Right ventricle myocardium inferior (tissue), 1 donor: ENCODE measurements at places on chromosomes 5 and 9.

GRCh38 chr5:31172881-31173280 is 20.6 kb upstream of the CDH6 start:
- DNase-seq = no peak

- DNase-seq = no peak
Measured at GRCh38 chr5:170563824-170564567, 60.2 kb downstream of the KCNIP1 start.

DNA sequence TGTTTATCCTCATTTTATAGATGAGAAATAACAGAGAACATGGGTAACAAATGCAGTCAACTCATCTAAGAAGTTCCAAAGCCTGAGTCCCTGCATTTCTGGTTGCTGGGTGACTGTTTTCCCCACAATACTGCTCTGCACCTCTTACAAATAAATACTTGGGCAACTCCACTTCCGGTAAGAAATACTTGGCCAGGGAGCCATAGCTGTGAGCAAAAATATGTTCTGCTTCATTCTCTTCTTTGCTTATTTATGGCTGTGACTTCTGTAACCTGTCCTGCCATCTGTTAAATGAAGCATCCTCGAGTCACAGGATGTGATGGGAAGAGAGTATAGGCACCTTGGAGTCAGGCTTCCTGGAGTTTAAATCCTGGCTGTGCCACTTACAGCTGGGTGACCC is 49.9 kb downstream of the GDNF start:
- DNase-seq = no peak

- DNase-seq = no peak
Measured at GRCh38 chr5:66546541-66546940, 49.7 kb upstream of the MAST4 start.

- DNase-seq = no peak
Measured at GRCh38 chr5:16135506-16135905, 44.1 kb downstream of the MARCHF11 start.

DNA sequence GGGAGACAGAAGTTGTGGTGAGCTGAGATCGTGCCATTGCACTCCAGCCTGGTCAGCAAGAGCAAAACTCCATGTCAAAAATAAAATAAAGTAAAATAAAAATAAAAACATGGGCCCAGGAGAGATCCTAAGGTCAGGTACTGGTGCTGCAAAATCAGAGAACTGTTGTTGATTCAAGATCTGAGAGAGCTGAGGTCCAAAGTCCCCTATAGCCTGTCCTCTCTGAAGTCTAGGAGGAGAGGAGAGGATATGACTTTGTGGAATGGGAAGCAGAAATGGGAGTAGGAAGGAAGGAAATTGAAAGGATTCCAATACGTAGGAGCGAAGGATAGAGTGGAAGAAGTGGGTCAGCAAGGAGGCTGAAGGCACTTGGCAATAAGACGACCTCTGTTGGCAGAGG is 4.6 kb upstream of the OR1L4 start:
- no peak for DNase-seq

GRCh38 chr9:95109456-95109855 is 208.1 kb downstream of the FANCC start:
- no peak for DNase-seq

DNA sequence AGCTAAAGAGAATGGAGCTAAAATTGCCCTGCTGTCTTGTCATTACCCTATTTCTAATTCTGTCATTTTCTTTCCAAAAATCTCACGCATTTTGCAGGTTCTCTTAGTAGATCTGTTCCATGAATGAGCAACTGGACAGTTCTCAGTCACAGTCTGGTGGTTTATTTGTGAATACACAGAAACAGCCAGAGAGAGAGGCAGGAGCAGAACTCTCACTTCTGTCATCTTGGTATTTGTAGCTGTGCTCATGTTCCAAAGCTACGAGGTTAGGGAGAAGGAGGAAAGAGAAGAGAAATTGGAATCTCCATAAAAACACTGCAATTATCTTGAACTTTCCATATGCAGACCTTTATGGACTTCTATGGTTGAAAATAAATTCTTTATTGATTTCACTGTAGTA is 118.0 kb upstream of the OR13F1 start:
- DNase-seq = no peak

- no peak for DNase-seq
Measured at GRCh38 chr5:142863856-142864255, 93.7 kb downstream of the ARHGAP26 start.
